ENCODE measurements at places on chromosomes 7 and 10. TPM values are rescaled to one million over a fixed set of nuclear protein-coding genes. Genes with fewer than 3 reads are reported as not detected.

- DNase-seq: no peak
Measured at GRCh38 chr10:79941585-79942210, 7.2 kb downstream of the SFTPD start.

GRCh38 chr10:77592510-77592909 lies 45.1 kb downstream of the KCNMA1 start:
- no peak for DNase-seq

The MMP21 gene
- total RNA-seq: not detected

The R3HCC1L gene
- total RNA-seq: 38.8 TPM

The C10orf143 gene
- total RNA-seq: 6.1 TPM

All from OCI-LY7 (cell line).